Effector memory CD8-positive, alpha-beta T cell (primary cell): ENCODE measurements at places on chromosomes 12 and 14.

DNA sequence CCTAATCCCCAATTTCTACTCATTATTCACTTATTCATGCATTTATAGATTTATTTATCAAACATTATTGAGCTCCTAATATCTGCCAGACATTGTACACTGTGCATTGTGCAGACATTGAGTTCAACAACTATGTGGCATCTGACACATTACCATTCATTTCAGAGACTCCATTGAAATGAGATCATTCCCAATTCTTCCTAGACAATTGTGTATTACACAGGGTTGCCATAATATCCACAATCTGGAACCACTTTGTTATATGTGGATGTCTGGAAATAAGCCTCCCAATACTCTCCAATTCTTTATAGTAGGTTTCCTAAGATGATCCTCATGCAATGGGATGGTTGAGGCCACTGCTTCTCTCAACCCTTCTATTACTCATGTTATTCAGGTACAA is 165.0 kb downstream of the OTOGL start:
- H3K4me1 ChIP-seq = no peaks in the 10 kb centered on the region
- no peaks in the 10 kb centered on the region for H3K27me3 ChIP-seq
- H3K27ac ChIP-seq = no peak overlapping the region
- DNase-seq = no peak

- H3K36me3 ChIP-seq = no peaks in the 10 kb centered on the region
- no peak overlapping the region for H3K4me3 ChIP-seq
- H3K27ac ChIP-seq = no peak overlapping the region
- H3K4me1 ChIP-seq = peaks cover 6% of the 10 kb centered on the region
- no peak for DNase-seq
These were observed 71.8 kb upstream of the MAX start for GRCh38 chr14:65173973-65174693.

DNA sequence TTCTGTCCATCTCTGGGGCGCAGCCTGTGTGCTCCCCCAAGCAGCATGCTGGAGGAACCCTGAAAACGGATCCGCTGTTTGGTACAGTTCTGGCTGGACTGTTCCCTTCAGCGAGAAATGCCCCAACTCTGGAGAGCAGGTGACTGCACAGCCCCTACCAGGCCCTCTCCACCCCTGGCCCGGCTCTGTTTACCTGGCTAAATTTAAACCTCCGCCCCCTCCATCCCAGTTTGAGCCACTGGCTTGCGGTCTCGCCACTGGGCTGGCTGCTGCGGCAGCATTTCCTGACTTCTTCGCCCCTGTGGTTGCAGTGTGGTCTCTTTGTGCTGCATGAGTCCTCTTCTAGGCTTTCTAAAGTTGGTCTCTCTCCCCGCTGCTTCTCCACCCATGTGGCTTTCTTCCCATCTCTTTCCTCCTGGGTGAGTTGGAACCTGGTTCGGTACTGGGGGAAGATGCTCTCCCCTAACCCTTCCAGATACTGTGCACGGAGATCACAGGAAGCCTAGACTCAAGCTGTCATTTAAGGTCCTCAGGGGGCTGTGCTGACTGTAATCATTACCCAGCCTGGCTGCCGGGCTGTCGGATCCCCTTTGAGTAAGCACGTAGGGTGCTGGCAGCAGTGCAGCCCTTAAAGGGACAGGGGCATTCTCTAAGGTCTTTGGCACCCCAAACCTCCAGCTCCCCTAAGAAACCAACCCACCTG is 60.6 kb downstream of the FBXL14 start:
- DNase-seq = no peak
- peaks cover 36% of the 10 kb centered on the region for H3K4me1 ChIP-seq
- H3K27me3 ChIP-seq = peaks cover 90% of the 10 kb centered on the region
- H3K27ac ChIP-seq = no peak overlapping the region
- peak overlapping the region; percentile 84 for H3K4me3 ChIP-seq

GRCh38 chr14:99382781-99383471 is 97.7 kb downstream of the SETD3 start:
- H3K27me3 ChIP-seq = peaks cover 73% of the 10 kb centered on the region
- DNase-seq = no peak
- peaks cover 20% of the 10 kb centered on the region for H3K4me1 ChIP-seq
- H3K4me3 ChIP-seq = no peak overlapping the region

DNA sequence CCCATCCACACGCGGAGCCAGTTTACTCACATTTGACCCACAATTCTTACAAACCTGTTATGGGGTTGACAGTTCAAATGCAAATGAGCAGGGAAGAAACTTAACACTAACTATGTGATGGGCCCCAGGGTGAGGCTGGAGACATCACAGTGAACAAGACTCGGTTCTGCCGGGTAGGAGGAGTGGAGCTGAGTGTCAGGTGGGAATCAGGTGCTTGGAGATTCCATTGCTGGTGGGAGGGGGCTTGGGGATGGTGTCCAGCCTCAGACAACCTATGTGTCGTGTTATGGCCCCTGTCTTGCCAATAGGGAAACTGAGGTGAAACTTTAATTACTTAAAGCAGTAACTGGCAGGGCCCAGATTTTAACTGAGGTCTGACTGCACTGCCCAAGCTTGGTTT is 41.9 kb downstream of the BEGAIN start:
- H3K36me3 ChIP-seq = peaks cover 22% of the 10 kb centered on the region
- no peaks in the 10 kb centered on the region for H3K27me3 ChIP-seq
- H3K4me3 ChIP-seq = no peak overlapping the region
- H3K27ac ChIP-seq = no peak overlapping the region
- no peak for DNase-seq

DNA sequence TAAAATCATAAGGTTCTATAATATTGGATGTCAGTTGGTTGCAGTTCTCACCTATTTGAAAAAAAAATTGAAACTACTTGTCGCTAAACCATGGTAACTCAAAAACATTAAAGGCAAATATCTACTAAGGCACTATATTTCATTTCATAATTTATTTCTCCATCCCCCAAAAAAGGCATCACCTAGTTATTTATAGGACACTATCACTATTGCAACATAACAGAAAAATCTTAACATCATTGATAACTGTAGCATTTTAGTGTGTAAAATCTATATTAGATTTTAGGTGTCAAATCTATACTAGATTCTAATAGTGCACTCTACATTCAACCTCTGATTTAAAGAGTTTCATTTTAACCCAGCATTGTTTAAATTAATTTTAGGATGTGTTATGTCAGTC is 1.7 kb downstream of the SPTSSA start:
- no peak overlapping the region for H3K4me3 ChIP-seq
- peaks cover 3% of the 10 kb centered on the region for H3K36me3 ChIP-seq

DNA sequence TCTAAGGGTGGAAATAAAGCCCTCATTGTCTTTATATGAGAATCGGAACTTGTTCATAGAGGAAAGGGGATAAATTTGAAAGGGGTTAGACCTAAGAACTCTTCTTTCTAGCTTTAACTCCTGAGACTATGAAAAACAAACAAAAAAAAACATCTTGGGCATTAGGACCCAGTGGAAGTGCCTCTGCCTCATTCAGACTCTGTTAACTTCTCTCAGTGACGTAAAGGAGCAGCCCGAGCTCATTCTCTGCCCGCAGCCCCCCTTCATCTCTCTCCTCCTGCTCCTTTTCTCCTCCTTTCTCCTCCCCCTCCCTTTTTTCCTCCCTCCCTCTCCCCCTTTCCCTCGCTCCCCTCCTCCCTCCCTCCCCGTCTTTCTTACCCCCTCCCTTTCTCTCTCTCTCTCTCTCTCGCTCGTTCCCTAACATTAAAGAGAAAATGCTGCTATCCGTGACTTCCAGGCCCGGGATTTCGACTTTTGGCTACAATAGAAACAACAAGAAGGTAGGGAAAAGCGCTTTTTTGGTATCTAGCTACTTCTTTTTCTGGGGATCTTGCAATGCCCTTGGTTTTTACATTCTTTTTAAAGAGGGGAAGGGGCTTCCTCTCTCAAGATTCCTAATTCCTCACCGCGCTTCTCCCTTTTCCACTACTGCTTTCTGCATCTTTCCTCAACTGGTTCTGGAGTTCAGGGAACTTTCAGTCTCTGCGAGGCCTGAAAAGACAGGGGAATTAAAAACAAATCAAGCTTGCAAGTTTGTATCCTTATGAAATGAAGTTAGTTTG is at the start of gene RBMS2:
RBMS2 (plus strand) TSS at position 231 of the 782 bp plus-strand sequence; CDS start at position 435, 204 bp downstream.
- peak within 1 kb of the TSS; percentile 97 for H3K27ac ChIP-seq
- no peaks in the 10 kb centered on the region for H3K36me3 ChIP-seq
- H3K4me1 ChIP-seq = peaks cover 13% of the 10 kb centered on the region
- H3K4me3 ChIP-seq = peak within 1 kb of the TSS; percentile 94
- H3K27me3 ChIP-seq = peaks cover 6% of the 10 kb centered on the region

DNA sequence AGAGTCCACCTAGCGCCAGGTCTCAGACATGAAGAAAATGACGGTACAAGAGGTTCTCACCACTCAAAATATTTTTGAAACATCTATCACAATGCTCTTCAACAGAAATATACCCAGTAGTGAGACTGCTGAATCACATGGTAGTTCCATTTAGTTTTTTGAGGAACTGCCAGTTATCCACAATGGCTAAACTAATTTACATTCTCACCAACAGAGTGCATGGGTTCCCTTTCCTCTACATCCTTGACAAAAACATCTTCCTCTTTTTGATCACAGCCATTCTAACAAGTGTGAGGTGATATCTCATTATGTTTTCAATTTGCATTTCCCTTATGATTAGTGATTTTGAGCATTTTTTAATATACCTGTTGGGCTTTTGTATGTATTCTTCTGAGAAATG is 5.7 kb upstream of the GPR65 start:
- no peak for DNase-seq
- H3K4me1 ChIP-seq = peaks cover 21% of the 10 kb centered on the region
- peak overlapping the region; percentile 6 for H3K27ac ChIP-seq
- H3K4me3 ChIP-seq = no peak overlapping the region
- H3K36me3 ChIP-seq = peaks cover 16% of the 10 kb centered on the region

DNA sequence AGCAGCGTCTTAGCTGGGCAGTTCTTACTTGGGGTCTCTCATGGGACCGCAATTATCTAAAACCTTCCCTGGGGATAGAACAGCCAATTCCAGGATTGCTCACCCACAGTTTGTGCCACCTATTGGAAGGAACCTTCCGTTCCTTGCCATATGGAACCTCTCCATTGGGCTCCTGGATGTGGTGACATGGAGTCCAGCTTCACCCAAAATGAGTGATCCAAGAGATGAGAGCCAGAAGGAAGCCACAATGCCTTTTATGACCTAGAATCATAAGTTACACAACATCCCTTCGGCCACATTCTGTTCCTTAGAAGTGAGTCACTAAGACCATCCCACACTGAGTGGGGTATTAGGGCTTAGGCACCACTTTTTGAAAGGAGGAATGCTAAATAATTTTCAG is 164.4 kb downstream of the FBXL14 start:
- no peaks in the 10 kb centered on the region for H3K27me3 ChIP-seq
- no peak overlapping the region for H3K27ac ChIP-seq
- no peak for DNase-seq
- no peak overlapping the region for H3K4me3 ChIP-seq
- H3K4me1 ChIP-seq = no peaks in the 10 kb centered on the region

DNA sequence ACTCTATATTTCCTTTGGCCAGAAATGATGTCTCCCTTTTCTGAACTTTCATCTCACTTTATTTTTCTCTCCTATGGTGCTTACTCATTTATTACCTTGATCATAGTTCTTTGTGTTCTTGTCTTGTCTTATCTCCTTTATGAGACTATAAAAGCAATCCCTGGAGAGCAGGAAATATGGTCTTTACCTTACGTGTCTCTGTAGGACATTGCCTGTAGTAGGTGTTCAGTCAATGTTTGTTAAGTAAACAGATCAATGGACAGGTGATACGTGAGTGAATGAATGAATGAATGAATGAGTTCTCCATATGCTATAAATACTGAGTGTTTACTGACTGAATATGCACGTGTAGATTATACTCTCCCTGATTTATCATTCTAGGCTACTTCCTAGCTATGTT is 193.7 kb upstream of the HMGA2 start:
- H3K27me3 ChIP-seq = no peaks in the 10 kb centered on the region
- H3K27ac ChIP-seq = no peak overlapping the region
- no peak for DNase-seq
- H3K4me1 ChIP-seq = no peaks in the 10 kb centered on the region
- no peak overlapping the region for H3K4me3 ChIP-seq

GRCh38 chr14:20427231-20428009 is 8.5 kb downstream of the KLHL33 start:
- H3K36me3 ChIP-seq = no peaks in the 10 kb centered on the region
- peak overlapping the region; percentile 81 for H3K27ac ChIP-seq
- peak overlapping the region; percentile 42 for H3K4me3 ChIP-seq
- no peak for DNase-seq
- H3K4me1 ChIP-seq = peaks cover 9% of the 10 kb centered on the region
- no peaks in the 10 kb centered on the region for H3K27me3 ChIP-seq

- no peaks in the 10 kb centered on the region for H3K36me3 ChIP-seq
- no peak overlapping the region for H3K27ac ChIP-seq
- H3K27me3 ChIP-seq = peaks cover 69% of the 10 kb centered on the region
- DNase-seq = no peak
- no peaks in the 10 kb centered on the region for H3K4me1 ChIP-seq
These were observed 1.5 kb upstream of the FGF6 start for GRCh38 chr12:4447151-4447550.

GRCh38 chr12:23096321-23096720 is 471.4 kb downstream of the ETNK1 start:
- no peak overlapping the region for H3K4me3 ChIP-seq
- H3K4me1 ChIP-seq = no peaks in the 10 kb centered on the region
- H3K36me3 ChIP-seq = no peaks in the 10 kb centered on the region
- no peak overlapping the region for H3K27ac ChIP-seq
- DNase-seq = no peak

- H3K4me3 ChIP-seq = no peak overlapping the region
- H3K27me3 ChIP-seq = peaks cover 11% of the 10 kb centered on the region
- no peak for DNase-seq
- H3K4me1 ChIP-seq = no peaks in the 10 kb centered on the region
- H3K36me3 ChIP-seq = no peaks in the 10 kb centered on the region
These were observed 43.6 kb downstream of the FGD6 start for GRCh38 chr12:95173392-95174251.

GRCh38 chr14:71658261-71658860 is 273.9 kb upstream of the RGS6 start:
- no peak for DNase-seq
- no peaks in the 10 kb centered on the region for H3K27me3 ChIP-seq
- no peak overlapping the region for H3K4me3 ChIP-seq
- peaks cover 14% of the 10 kb centered on the region for H3K36me3 ChIP-seq

DNA sequence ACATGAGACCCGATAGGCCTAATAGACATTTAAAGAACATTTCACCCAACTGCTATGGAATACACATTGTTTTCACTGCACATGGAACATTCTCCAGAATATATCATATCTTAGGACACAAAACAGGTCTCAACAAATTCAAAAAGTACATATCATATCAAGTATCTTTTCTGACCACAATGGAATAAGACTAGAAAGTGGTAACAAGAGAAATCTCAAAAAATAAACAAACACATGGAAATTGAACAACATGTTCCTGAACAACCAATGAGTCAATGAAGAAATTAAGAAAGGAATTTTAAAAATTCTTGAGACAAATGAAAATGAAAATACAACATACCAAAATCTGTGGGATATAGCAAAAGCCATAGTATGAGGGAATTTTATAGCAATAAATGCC is 208.1 kb downstream of the PTPRO start:
- no peaks in the 10 kb centered on the region for H3K36me3 ChIP-seq
- H3K4me3 ChIP-seq = no peak overlapping the region
- H3K27me3 ChIP-seq = peaks cover 3% of the 10 kb centered on the region
- DNase-seq = no peak
- no peak overlapping the region for H3K27ac ChIP-seq
- peaks cover 9% of the 10 kb centered on the region for H3K4me1 ChIP-seq
